ENCODE measurements at places on chromosomes 7 and 10.

DNA sequence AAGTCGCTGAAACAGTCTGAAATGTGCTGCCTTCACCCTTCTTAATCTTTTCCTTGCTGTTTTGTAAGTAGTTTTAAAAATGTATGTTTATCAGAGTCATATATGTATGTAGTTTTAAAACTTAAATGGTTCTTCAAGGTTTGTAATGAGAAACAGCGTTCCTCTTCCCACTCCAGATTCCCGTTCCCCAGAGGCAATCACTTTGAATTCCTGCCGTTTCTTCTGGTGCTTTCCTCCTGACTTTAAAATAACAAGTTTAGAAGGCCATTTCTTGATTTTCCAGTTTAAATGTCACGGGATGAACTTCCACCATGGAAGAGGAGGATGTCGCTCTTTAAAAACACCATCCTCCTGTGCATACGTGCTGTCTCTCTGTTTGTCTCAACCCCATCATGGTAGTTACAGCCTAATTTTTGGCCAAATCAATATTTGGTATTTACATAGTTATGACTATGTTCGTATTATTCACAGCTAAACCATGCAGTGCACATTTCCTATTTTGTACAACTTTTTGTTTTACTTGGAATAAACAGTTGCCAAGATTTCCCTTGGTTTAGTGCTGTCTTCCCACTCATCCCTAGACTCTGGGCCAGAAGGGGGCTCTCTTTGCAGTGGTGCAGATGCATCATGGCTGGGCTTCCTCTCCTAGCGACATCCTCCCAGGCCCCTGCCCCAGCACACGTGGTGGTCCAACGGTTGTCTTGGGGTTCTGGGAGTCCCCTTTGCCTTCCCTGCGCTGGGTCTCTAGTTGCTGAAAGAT is 151.4 kb downstream of the PTPN20 start:
- no peak for DNase-seq

- no peak for DNase-seq
These were observed 104.5 kb upstream of the PCLO start for GRCh38 chr7:83267141-83267631.

DNA sequence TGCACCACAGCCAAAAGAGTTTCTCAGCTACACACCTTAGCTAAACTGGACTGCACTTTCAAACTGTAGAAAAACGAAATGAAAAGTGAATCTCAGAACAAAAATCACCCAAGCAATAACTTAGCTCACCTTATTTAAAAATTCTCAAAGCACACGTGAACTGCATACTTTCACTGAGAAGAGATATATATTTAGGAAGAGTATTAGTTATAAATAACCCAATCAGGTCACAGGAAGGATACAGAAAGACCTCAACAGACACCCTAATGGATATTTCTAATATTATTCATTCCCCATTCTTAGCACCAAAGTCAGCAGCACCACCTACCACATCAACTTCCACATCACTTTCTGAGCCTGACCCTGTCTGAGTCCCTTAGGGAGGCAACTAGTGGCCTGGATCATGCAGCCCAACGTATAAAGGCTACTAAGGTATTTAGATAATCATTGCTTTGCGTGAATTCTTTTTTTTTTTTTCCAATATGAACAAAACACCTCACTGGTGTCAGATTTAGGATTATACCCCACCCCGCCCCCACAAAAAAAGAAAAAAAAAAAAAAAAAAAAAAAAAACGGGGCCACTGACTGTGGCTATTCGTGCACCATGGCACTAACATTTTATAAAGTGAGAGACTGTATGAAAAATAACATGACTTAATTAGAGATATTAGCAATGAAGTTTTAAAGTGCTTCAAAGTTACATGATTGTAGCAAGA is 2.6 kb downstream of the ABI1 start:
- peak; percentile 40 for DNase-seq

DNA sequence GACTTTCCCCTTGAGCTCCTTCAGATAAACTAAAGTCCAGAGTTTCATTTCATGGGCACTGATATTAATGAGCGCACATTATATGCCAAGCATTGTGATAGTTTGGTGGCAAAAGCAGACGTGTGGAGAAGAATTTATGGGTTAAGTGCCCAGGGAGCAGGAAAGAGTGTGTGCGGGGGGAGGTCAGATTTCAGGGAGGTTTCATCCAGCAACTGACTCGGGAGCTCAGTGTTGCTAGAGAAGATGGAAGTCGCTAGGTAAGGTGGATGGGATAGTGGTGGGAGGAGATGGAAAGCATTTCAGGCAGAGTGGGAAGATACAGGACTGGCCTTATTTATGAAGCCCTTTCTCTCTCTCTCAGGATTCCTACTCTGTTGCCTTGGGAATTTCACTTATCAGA is 223.0 kb downstream of the SNX10 start:
- DNase-seq = no peak

GRCh38 chr10:77669892-77670291 is 32.3 kb upstream of the KCNMA1 start:
- no peak for DNase-seq

- no peak for DNase-seq
These were observed 39.1 kb downstream of the SUFU start for GRCh38 chr10:102542800-102543418.

DNA sequence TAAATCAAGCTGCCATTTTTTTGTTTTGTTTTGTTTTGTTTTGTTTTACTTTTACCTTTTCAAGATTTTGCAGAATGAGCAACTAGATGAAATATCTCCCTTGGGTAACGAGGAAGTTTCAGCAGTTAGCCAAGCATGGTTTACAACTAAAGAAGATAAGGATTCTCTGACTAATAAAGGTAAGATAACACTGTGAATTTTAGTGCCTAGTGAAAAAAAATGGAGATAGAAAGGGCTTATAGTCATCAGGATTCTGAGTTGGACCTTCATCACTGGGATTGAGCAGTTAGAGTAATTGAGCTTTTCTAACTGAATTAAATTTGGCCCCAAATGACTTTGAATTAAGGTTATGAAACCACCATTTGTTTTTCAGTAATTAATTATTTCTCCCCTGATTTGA is 21.2 kb downstream of the DMTF1 start:
- DNase-seq = no peak

GRCh38 chr10:80540981-80541750 is 3.5 kb downstream of the SH2D4B start:
- DNase-seq = no peak

DNA sequence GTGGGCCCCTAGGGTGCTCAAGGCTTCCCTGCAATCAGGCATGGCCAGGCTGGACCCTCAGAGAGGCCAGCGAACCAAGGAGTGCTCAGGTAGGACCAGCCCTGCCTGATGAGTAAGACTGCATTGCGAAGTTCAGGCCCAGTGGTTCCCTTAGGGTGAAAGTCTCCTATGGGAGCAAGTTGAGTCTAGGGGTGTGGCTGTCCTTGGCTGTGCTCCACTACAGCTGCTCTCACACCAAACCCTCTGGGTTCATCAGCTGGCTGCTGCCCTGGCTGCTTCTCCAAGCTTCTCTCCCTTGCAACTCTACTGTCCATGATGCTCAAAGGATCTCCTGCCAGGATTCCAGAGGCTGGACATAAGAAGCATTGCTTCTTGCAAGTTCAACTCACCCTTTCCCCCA is 18.7 kb downstream of the FAM25A start:
- DNase-seq = no peak

- no peak for DNase-seq
These were observed 142.6 kb downstream of the SND1 start for GRCh38 chr7:127794551-127794950.

GRCh38 chr10:1159131-1160061 is 103.2 kb downstream of the WDR37 start:
- DNase-seq = no peak

DNA sequence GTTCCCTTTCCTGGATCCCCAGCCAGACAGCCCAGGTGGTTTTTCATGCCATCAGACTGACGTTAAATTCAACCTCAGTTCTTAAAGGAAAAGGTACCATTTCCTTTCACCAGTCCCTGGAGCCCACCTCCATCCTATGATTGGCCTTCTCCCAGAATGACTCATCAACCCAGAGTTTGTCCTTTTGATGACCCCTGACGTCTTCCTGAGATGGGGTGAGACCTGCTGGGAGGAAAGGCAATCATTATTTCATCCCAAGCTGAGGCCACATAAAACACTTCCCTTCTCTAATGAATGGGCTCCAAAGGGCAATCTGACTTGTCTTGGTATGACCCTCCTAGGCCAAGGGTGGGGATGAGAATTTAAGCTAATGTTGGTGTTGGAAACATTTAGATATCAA is 750.7 kb downstream of the SUGCT start:
- no peak for DNase-seq

DNA sequence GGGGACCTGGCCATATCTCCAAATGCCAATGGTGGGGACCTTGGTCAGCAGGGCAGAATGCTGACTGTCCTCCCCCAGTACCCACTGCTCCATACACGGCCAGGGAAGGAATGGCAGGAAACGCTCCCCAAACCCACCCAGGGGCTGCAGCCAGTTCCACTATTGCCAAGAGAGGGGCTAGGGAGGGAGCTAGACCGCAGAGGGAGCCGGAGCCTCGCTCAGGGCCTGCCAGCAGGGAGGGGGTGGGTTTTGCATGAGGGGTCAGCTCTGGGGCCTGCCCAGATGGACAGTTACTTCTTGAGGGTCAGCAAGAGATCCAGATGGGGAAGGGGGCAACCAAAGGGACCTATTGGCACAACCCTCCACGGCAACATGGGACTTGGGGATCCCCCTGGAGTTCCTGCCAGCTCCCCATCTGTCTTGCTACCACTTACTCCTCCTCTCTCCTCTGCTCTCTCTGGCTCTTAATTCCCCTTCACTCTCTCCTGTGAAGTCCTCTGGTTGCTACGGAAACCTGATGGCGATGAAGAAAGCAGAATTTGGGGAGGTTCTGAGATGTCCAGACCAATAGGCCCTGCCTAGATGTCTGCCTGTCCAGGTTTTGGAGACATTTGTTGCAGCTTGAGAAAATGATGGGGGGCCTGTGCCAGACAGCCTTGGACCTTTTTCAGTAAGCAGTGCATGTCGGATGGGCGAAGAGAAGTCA is 12.6 kb downstream of the FGF8 start:
- no peak for DNase-seq

DNA sequence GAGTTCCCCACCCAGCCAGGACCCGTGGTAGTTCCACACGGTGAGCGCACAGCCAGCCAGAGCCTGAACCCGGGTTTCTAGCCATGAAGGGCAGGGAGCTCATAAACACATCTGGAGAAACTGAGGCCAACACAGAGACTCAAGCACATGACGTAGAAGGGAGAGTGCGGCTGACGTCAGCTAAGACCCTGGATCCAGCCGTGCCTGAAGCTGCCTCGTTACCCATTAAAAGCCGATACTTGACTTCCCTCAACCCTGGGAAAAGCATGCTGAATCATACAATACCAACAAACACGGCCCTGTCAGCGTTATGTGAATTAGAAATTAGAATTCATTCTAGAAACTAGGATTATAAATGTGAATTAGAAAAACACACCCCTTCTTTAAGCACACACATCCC is 65.2 kb upstream of the PDGFA start:
- DNase-seq = no peak

DNA sequence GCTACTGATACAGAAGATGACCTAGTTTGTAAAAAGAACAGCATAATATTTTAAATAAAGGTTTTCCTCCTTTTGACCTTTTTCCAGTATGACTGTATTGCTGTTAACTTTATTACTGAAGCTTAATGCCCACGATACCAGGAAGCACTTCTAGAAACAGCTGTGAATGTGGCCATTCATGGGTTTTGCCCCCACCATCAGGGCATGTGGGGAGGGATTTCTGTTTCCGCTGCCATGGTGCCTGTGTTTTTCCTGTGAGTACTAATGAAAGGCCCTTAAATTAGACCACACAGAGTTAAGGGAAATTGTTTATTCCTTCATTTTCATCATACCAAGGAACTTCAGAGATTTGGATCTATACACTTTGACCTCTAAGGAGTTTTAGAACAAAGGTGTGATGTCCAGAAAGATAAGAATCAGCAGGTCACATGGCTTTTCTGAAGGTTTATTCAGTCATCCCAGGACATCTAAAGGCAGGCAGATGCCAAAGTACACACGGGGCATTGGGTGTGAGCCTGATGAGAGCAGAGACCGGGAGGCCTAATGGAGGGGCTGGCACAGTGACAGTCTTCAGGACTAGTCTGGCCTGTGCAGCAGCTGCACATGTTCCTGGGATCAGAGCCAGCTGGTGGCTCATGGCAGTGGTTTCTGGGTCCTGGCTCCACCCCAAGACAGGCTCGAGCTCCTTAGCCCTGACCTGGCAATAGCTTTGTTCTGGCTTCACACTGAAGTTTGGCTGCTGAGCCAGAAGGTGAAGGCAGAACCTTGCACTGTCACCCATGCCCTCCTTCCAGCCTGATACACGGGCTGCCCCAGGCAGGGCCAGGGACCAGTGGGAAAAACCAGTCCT is 190.9 kb downstream of the REEP3 start:
- DNase-seq = peak; percentile 85

DNA sequence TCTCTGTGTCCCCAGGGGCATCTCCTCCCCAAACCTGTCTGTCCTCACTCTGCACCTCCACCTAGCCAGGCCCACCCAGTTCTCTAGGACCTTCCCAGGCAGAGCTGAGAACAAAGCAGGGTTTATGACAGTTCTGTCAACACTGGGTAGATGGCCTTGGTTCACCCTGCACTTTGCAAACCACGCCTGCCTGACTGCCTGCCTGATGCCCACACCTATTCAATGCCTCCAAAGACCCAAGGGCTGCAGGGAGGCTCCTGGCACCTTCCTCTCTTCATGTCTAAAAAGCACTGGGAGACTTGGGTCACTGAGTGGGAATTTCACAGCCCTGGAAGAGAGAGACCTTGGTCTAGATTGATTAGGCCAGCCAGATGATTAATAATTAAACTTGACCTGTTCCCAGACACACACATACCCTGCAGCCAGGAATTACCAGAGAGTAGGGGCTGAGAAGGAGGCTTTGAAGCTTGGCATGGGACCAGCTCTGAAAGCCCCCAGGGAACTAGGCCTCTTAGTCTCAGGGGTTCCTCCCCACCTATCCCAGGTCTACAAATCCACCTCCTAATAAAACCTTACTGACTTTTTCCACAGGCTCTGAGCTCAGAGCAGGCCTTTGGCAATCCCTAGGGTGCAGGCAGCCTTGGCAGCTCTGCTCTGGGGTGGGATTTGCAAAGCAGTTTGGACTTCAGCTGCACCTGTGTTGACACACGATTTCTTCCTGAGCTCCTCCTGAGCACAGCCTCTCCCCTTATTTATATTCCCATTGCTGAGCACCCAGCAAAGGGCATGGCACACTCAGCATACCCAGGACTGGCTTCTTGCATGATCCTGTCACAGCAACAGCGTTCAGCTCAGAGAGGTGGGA is 25.7 kb upstream of the PDCD4 start:
- DNase-seq = no peak

- DNase-seq = no peak
These were observed 260.6 kb downstream of the GLI3 start for GRCh38 chr7:41976411-41976810.

GRCh38 chr10:13788711-13789447 is 202.1 kb downstream of the PRPF18 start:
- peak; percentile 48 for DNase-seq

- DNase-seq = no peak
These were observed 46.1 kb downstream of the PPIF start for GRCh38 chr10:79393221-79393923.

DNA sequence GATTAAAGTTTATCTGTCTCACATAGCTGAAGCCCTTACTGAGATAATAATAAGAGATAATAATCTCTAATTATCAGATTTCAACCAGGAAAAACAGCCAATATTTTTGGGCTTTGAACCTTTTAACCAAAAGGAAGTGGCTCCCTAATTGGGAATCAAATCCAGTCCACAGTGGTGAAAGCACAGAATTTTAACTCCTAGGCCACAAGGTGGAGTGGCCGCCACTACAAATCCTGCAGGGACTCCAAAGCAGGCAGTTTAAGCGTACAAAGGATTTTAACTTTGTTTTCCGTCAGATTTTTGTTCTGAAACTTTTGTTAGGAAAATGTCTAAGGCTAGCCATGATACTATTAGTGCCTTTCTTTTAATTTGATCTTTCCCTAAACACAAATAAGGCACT is 99.6 kb upstream of the CCNY start:
- no peak for DNase-seq

Data from pons (tissue), 1 donor.